ENCODE measurements at places on chromosomes 7 and 10. TPM values are rescaled to one million over a fixed set of nuclear protein-coding genes. Genes with fewer than 3 reads are reported as not detected.

DNA sequence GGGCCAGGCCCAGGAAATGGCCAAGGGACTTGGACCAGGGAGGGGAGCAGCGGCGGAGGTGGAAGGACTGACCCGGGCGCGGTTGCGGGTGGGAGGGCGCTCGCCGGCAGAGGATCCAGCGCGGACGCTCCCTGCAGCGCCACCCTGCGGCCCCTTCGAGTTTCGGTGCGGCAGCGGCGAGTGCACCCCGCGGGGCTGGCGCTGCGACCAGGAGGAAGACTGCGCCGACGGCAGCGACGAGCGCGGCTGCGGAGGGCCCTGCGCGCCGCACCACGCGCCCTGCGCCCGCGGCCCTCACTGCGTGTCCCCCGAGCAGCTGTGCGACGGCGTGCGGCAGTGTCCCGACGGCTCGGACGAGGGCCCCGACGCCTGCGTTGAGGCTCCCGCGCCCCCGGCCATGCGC is 16.8 kb upstream of the ZNF467 start:
- DNase-seq = peak; percentile 89

The DNAJB6 gene
- 155 TPM for total RNA-seq

DNA sequence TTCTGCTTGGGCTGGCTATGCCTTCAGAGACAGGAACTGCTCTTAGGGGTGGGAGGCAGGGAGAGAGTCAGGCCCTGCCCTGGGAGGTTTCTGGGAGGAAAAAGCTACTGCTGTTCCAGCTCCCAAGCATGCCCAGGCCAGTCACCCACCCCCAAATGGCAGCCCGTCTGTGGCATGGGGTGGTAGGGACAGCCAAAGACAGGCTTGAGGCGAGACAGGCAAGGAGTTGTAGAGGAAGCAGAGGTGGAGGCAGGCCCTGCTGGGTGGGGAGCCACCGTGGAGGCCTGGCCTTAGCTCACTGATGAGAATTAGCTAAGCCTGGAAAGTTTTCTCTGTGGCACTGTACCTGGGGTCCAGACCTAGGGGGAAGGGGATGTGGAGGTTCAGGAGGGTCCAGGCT is 6.6 kb upstream of the SAMD8 start:
- DNase-seq = no peak

The NANOS1 gene
- 1.2 TPM for total RNA-seq

All from endothelial cell (in vitro differentiated cells).